ENCODE measurements at places on chromosomes 2 and 18.

GRCh38 chr2:225090746-225091145 is 48.5 kb upstream of the DOCK10 start:
- DNase-seq: no peak

DNA sequence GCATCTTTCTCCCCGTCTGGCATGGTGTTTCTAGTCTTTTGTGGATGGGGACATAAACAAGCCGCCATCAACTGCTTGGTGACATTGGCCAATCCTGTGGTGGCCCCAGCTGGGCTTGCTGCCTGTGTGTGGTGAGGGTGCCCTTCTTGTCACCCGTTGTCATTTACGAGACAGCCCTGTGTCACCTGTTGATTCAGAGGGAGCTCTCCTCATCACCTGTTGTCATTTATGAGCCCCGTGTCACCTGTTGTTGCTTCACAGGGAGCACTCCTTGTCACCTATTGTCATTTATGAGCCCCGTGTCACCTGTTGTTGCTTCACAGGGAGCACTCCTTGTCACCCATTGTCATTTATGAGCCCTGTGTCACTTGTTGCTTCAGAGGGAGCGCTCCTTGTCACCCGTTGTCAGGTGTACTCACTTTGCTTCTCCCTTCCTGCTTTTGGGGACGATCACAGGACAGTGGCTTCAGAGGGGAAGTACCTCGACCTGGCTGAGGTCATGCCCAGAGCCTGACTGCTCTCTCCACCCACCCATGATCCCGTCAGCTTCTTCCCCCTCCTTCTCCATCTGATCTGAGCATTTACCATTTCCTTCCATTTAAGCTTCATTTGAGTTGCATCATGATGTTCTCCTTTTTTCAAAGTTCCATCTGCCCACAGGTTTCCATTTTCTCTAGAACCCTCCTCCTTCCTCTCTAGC is 29.1 kb downstream of the HPCAL1 start:
- DNase-seq: no peak

DNA sequence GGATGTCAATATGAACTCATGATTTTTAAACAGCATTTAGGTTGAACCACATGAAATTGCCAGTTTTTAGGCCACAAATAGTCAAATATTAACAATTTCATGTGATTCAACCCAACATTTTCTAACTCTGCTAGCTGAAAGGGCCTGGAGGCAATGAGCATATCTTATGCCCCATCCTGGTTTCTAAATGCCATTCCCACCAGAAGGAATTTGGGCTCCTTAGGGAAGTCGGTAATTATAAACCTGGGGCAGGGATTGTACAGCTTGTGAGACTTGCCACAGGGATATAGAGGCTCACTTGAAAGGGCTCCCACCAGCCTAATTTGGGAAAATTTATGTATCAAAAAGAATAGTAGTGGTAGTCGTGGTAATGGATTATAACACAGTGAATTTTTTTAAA is 178.4 kb upstream of the ALPP start:
- DNase-seq: no peak

GRCh38 chr2:21256006-21256405 is 132.2 kb downstream of the TDRD15 start:
- DNase-seq: peak; percentile 98

GRCh38 chr2:48034295-48034694 is 128.0 kb upstream of the FBXO11 start:
- DNase-seq: no peak
